ENCODE measurements at places on chromosomes 6 and 20.

DNA sequence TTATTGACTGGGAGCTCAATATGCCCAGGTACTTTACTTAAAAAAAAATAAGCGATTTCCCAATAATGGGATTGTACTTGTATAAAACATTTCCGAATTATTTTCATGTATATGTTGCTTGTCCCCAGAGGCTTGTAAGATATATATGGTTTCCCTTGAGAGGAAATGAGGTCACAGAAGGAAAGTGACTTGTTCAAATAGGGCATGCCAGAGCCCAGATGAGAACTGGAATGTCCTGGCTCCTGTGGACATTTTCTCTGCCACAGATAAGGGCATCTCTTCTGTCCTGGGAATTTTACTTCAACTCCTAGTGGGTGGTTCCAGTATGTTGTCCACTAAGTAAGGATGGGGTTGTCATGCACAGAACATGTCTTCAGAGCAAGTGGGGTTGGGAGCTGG is 63.0 kb downstream of the LYRM2 start:
- no peak for DNase-seq

DNA sequence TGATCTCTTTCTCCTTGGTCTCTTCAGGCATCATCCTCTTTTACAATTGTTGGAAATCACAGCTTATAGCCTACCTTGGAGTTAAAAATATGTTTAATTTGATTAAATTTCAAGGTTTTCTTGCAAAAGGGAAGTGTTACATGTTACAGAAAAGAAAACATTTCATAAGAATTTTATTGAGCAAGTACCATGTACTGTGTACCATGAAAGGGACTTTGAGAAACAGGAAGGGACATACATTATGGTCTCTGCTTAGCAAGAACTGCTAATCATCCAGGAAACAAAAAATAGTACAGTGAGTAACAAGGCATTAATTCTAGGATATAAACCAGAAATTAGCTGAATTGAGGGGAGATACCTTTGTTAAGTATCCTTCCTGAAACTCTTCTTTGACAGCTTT is 145.3 kb upstream of the SPACA1 start:
- no peak for DNase-seq

DNA sequence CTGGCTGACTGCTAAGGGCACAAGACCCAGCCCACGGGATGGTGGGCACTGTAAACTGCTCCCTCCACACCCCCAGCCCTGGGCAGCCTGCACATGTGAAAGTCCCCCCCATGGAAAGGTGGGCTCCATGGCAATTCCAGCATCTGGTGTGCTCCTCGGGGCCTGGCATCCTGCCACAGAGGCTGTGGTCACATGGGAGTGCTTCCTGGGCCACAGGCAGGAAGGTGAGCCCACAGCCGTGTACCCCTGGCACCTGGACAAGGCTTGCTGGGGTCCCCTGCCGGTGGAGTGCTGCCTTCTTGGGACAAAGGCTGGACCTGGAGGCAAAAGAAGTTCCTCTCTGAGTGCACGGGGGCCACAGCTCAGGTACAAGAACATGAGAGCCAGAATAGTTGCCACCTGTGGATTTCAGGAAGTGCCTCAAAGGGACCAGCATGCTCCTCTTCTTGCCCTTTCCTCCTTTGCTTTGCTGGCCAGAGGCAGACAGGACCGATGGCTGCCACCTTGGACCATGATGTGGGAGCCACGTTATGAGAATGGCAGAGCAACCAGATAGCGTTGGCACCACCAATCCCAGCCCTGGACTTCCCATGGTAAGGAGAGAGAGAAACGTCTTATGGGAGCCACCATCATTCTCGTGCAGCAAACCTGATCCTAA is 120.2 kb upstream of the MLN start:
- no peak for DNase-seq

DNA sequence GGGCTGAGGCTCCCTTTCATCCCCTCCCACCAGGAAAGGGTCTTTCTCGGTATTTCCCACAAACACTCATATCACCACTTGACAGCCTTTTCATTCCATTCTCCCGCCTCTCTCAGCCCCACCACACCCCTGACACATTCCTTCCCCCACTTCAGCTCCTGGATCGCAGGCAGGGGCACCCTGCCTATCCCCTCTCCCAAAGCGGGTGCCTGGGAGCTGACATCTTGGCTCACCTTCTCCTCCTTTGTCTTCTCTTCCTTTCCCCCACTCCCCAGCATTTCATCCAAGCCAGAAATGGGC is 10.2 kb upstream of the VEGFA start:
- DNase-seq, result no peak

- no peak for DNase-seq
These were observed 33.5 kb upstream of the SYNCRIP start for GRCh38 chr6:85676086-85676729.

DNA sequence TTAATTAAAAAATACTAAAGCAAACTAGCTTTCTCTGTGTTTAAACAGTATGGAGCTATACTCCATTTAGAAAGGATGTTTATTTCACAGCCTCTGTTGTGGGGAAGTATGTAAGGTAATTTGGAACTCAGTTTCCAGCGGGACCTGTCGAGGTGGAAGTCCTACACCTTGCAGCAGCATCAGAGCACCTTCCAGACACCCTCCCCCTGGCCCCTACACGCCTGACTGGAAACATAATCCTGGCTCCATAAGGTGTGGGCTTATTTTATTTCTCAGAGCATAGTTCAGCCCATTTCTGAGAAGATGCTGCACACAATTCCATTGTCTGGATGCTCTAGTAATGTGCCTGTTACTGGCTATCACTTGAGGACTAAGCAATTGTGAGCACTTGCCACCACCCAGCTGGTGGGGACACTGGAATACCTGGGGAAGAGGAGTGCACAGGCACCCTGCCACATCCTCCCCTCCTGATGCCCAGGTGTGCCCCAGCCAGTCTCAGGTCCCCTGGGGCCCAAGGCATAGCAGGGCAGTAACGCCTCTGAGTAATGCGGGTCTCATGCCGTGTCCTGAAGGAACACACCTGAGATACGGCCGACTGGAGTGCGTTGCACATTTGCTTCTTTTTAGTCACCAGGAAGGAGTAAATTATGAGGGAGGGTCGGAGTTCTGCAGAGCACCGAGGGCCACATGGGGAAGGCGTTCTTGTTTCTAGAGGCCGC is 556.5 kb downstream of the QKI start:
- DNase-seq, result no peak

DNA sequence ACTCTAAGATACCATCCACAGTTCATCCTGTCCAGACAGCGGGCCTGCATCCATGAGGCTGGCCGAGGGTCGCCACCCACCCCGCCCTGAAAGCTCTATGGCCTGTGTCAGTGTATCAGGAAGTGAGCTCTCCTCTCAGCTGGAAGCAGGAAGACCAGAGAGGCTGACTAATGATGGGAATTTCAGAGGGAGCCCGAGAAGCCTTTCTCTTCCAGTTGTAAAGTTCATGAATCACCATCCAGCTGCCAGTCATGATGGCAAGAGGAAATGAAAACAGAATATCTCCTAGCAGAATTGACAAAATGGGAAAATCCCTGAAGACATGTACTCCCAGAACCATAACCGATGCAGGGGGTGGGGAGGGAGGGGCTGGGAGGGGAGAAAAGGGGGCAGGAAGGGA is 109.6 kb upstream of the RPS6KA2 start:
- no peak for DNase-seq

GRCh38 chr20:46260480-46260879 is 47.8 kb downstream of the CDH22 start:
- no peak for DNase-seq

DNA sequence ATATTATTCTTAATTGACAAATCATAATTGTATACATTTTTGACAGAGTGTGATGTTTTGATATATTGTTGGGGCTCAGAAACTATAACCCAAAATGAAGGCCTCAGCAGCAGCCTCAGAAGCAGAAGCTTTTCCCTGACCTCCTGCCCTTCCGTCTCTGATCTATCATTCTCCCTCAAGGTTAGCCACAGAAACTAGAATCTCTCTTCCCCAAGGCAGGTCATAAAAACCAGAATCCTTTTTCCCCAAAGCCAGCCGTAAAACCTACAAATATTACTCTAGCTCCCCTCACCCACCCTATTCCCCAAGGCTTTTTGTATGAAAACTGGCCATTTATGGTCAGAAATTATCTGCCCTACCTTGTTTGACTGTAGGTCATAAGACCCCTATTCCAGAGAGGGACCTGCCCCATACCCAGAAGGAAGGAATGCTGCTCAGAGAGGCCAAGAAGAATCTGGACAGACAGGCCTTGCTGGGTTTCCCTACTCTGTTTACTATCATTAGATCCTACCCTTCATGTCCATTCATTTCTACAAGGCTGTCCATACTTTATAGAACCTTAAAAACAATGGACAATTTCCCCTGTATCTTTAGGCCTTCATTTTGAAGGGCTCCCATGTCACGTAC is 14.5 kb downstream of the OR2B2 start:
- no peak for DNase-seq

DNA sequence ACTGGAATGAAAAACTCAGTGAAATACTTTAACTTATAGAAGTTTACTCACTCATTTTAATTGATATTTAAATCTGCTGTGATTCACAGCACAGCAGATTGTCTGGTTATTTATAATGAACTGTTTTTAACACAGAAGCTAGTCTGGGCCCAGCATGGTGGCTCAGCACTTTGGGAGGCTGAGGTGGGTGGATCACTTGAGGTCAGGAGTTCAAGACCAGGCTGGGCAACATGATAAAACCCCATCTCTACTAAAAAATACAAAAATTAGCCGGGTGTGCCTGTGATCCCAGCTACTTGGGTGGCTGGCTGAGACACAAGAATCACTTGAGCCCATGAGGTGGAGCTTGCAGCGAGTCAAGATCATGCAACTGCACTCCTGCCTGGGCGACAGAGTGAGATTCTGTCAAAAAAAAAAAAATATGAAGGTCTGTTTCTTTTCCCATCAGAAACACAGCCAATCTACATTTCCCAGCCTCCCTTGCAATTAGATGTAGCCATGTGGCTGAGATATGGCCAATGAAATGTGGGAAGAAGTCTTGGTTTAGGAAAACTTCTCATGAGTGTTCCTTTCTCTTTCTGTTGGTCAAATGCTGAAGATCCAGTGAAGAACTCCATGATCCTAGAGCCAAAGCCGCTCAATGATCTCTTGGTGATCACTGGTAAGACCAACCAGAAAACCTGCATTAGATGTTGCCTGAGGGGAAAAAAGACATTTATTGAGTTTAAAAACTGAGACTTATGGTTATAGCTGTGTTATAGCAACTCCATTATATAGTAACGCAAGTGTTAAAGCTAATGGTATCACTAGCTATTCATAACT is 31.3 kb upstream of the BTN3A2 start:
- DNase-seq, result no peak

All from HuH-7 (cell line).